Activated T-helper 9 cell treated with anti-CD3 and anti-CD28 coated beads, Interleukin-2, amount 50 U/mL, for 16 hours (primary cell): ENCODE measurements at places on chromosomes 4 and X.

- no peak for DNase-seq
Observed at GRCh38 chrX:74343343-74344279, 39.6 kb downstream of the ZCCHC13 start.

- no peak for DNase-seq
Observed at GRCh38 chr4:62791386-62791785, 1591.3 kb downstream of the ADGRL3 start.

DNA sequence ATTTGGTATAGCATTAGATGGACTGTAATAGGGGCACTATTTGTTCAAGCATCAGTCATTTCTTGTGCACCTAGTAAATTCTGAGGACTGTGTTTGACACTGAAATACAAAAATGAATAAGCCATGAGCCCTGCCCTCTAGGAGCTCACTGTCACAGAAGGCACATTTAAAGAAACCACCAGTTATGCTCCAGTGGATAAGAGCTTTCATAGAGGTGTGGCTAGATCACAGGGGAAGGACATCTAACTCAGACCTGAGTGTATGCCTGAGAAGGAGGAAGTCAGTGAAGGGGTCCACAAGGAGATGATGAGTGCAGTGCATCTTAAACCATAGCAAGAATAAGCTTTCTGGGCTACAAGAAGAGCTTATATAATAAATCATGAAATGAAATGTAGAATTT lies 40.1 kb downstream of the BTC start:
- no peak for DNase-seq

GRCh38 chrX:150446995-150447394 lies 83.9 kb downstream of the MAMLD1 start:
- DNase-seq = no peak

GRCh38 chr4:6715704-6716017 lies 313 bp upstream of the BLOC1S4 start:
- DNase-seq = no peak

GRCh38 chr4:102612210-102612609 lies 111.1 kb downstream of the NFKB1 start:
- no peak for DNase-seq

DNA sequence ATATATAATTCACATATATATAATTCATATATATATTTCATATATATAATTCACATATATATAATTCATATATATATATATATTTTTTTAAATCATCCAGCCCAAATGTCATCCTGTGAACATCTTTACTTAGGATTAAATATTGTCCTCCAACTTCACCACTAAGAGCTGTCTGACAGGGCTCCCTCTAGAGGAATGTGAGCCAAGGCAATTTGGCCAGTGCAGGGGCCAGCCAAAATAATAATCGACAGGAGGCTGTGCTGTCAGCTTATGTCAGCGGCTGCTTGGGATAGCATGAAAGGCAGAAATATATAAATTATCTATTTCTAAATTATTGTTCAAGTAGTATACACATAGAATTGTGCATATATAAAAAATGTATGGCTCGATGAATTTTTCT lies 29.5 kb downstream of the EGFL6 start:
- DNase-seq = no peak

- no peak for DNase-seq
Observed at GRCh38 chrX:51931566-51932150, 38.2 kb downstream of the MAGED1 start.

DNA sequence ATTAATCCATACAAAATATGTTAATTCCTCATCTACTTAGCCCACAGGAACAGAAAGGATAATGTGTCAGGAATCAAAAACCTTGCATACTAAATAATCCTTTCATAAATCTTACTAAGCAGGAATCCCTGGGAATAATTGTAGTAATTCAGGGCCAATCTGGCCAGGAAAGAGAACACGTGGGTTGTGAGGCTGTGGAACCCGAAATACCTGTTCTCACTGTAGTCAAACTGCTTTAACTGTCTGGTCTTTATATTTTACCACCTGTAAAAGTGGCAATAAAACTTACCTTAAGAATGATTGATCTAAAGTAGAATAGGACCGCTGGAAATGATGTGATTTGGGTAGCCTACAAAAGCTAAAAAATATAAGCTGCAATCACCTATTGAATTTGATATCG lies 1620.9 kb downstream of the STIM2 start:
- no peak for DNase-seq

DNA sequence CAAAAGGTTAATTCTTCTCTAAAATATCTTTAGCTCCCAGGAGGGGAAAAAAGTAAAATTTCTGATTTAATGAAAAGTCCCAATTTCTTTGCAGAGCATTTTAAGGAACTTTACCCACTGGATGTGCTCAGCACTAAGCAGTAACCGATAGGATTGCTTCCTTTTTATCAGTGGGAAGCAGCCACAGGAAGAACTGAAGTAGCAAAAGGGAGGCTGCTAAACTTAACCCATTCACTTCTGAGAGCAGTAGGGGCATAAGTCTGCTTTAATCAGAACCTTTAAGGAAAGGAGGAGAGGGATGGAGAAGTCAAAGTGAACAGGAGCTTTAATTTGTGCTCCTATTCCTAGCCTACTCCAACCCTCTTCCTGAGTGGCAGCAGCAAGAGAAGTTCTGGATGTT lies at the start of gene F8:
Gene F8 (minus strand): TSS at position 139 of the 400 bp plus-strand sequence. CDS start 171 bp downstream, outside the sequence.
- no peak for DNase-seq

- no peak for DNase-seq
Observed at GRCh38 chrX:81890521-81890920, 688.6 kb downstream of the SH3BGRL start.

- no peak for DNase-seq
Observed at GRCh38 chr4:3848323-3848722, 82.1 kb downstream of the ADRA2C start.

DNA sequence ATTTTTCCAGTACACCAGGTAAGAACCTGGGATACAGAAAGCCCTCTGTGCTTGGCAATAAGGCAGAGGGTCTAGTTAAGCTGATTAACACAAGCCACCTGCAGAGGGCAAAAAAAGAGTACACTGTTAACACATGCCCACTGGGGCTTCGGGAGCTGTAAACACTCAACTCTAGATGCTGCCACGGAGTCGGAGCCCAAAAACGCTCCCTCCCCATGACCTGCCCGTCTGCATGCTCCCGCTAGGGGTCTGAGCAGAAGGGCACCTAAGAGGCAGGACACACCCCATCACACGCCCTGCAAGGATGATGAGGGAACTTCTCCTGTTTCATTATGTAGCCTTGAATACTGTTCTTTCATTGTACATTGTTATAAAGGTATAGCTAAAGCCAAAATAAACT lies 715.6 kb upstream of the AADAT start:
- no peak for DNase-seq

GRCh38 chr4:2961811-2962441 lies 1.3 kb downstream of the NOP14 start:
- peak; percentile 52 for DNase-seq

DNA sequence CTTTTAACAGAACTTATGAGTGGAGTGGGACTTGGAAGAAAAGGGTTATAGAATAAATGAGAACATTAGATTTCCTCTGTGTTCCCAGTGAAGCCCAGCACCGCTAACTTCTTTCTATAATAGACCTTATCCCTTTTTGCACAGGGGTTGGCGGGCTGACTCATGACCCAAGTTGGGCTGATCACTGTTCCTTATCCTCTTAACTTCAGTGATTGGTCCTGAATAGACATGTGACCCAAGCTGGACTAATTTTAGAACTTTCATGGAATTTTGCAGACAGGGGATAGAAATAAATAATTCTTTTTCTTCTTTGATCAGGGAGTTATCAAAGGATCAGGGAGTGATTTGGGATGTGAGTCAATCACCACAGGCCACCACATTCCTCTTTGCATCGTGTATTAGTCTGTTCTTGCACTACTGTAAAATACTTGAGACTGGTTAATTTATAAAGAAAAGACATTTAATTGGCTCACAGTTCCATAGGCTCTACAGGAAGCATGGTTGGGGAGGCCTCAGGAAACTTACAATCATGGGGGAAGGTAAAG lies 75.9 kb downstream of the UCHL1 start:
- no peak for DNase-seq

- no peak for DNase-seq
Observed at GRCh38 chr4:102420563-102421398, 75.5 kb upstream of the SLC39A8 start.

DNA sequence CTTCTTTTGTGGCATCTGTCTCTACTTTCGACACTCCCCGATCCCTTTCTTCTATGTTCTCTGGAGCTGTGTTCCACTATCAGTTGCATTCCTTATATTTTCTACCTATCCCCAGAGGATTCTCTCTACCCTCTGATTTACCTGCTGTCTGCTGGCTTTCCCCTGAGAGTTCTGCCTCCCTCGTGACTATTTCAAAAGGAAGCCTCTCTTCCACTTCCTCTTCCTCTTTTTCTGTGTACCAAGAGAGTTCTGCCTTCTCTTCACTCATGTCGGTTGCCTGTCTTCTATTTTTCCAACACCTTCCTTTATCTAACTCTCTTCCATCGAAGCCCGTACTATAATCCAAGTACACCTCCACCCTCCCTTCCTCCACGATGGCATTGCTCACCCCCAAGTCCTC lies 631.7 kb downstream of the SMARCA1 start:
- DNase-seq = no peak

DNA sequence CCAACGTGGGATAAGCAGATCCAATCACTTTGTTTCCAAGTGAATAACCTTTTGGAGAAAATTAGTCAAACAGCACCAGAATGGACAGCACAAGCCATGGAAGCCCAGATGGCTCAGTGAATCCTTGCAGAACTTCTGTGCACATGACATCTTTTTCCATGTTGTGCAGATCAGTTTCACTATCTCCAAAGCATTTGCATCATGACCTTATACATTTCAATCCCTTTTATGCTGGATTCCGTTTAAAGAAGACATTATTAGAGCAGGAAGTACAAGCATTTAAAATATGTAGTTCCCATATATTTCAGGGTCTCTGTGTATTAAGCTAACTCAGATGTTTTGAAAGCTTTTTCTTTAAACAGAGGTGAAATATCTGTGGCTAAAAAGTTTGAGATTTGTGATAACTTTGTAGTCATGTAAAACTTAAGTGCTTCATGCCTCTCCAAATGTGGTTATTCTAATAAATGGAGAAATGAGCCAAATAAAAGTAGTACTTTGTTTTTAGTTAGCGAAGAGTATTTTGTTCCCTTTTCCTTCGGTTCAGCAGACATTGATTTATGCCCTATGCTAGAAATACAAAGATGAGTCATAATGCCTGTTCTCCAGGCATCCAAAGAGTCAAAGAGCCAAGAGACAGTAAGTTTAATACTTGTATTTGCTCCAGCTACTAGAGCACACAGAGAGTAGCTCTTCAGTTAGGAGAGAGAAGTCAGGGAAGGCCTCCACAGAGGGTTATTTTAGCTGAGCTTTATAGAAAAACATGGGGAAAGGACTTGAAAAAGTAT lies 39.0 kb downstream of the PLAC8 start:
- no peak for DNase-seq

GRCh38 chrX:49238735-49239134 lies 3.5 kb downstream of the CCDC22 start:
- no peak for DNase-seq

GRCh38 chr4:100041646-100042045 lies 91.6 kb upstream of the H2AZ1 start:
- DNase-seq = no peak

GRCh38 chr4:8648296-8648695 lies 55.7 kb downstream of the CPZ start:
- DNase-seq = no peak

- DNase-seq = no peak
Observed at GRCh38 chr4:41396214-41396613, 139.5 kb downstream of the UCHL1 start.

- DNase-seq = no peak
Observed at GRCh38 chr4:54274795-54275665, 45.9 kb downstream of the PDGFRA start.

GRCh38 chr4:121669163-121669550 lies 27.6 kb downstream of the ANXA5 start:
- DNase-seq = no peak

DNA sequence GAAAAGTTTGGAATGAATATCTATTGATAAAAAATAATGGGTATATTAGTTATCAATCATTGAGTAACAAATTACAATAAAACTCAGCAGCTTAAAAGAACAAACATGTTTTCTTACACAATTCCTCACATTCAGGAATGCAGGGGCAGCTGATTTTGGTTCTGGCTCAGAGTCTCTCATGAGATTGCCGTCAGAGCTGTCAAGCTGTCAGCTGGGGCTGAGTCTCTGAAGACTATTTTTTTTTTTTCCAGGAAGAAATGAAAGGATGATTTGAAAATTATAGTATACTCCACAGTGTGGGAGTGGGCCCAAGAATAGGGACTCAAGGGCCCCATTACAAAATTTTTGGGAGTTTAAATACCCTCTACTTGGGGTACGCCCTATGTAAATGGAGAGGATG lies 219.1 kb downstream of the GC start:
- DNase-seq = no peak

DNA sequence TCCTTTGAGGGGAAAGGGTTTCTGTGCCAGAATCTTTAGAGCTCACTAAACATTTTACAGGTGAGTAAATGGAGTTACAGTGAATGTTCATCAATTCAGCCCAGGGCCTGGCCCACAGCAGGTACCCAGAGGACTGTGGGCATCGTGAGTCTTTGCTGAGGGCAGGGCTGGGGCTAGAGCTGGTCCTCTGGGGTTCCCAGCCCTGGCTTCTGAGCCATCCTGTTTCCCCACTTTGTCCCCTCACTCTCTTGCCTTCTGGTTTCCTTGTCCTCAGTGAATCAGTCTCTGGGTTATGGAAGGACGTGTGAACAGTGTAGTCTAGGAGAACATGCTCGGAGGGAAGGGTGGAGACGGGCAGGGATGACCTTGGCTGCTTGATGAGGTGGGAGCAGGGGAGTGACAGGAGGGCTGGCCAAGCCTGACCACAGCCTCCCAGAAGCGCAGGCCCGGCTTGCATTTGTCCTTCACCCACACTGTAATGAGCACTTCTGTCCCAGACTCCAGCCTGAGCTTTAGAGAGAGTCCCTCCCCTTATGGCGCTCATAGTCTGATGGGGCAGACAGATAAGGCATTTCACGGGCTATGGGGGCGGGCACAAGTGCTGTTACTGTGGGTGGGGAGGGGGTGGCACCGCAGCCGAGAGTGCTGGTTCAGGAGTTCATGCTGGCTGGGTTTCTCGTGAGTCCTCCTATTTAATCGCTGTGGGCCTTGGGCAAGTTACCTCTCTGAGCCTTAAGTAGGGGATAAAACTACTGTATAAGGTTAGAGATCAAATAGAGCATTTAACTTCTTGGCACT lies 17.3 kb downstream of the TBC1D14 start:
- peak; percentile 56 for DNase-seq

DNA sequence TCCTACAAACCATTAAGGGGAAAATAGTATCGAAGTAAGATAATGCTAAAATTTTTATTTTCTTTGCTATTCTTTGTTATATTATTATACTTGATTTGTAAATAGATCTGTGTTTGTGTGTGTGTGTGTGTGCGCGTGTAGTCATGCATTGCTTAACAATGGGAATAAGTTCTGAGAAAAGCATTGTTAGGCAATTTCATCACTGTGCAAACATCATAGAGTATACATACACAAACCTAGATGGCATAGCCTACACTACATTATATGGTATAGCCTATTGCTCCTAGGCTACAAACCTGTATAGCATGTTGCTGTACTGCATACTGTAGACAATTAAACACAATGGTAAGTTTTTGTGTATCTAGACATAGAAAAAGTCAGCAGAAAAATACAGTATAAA lies 17.1 kb downstream of the MTTP start:
- DNase-seq = no peak
